PC-9 (cell line): ENCODE measurements at places on chromosomes 16 and 17. TPM values are rescaled to one million over a fixed set of nuclear protein-coding genes. Genes with fewer than 3 reads are reported as not detected.

OTOP2 gene
- not detected in 2 replicates for total RNA-seq

CEP295NL gene
- total RNA-seq, result 3.5 and 3.6 TPM in 2 replicates

SMIM5 gene
- 0.31 and 0.40 TPM in 2 replicates for total RNA-seq

TMEM235 gene
- total RNA-seq, result not detected in 2 replicates

STH gene
- total RNA-seq, result not detected in 2 replicates

C16orf82 gene
- not detected in 2 replicates for total RNA-seq

GRCh38 chr16:54503011-54503855, 216.6 kb upstream of the IRX3 start:
- DNase-seq, result no peak

- DNase-seq, result no peak
Measured at GRCh38 chr17:3983606-3984484, 19.6 kb upstream of the ATP2A3 start.

DNA sequence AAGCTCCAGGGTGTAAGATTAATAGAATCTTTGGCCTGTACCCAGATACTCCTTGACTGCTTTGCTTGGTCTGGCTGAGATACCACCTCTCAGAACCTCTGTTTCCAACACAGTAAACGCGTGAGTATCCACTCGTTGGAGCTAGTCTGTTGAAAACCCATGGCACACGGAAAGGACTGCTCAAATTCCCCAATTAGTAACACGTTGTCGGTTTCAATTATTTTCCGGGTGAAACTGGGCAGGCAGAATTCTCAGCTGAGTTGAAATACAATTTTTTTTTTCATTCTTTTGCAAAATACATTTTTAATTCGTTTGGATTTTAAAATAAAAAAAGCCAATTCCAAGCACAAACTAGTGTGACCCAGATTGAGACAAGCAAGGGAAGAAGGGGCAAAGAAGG, 120.5 kb downstream of the MAF start:
- DNase-seq, result no peak

DNA sequence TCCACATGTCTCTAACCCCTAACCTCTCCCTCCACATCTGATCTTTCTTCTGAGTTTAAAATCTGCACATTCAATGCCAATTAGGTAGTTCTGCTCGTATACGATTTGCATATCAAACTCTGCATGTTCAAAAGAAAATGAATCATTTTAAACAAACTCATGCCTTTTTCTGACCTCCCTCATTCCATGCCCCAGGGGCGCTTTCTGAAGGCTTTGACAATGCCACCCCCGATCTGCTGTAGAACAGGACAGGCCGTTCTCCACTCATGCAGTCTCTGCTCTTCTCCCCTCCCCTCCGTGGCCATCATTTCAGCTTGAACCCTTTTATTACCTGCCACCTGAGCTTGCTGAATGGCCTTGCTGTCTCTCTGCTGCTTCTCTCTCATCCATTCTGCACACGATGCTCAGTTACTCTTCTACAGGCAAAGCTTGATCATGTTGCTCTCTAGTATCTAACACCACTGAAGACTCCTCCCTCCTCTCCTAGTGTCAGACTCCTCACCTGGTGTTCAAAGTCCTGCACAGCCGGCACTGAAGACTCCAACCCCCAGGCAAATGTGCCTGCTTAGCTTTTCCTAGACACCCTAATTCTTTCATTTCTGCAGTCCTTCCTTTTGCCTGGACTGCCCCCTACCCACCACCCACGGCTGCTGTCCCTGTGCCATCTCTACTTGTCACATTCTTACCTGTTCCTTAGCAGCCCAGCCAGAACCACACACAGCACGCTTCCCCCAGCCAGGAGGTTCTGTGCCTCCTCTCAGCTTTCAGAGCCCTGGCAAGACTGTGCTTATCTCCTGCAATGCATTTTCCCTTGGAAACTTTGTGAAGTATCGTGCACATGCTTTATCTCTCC, 6.2 kb downstream of the TMEM238L start:
- no peak for DNase-seq

DNA sequence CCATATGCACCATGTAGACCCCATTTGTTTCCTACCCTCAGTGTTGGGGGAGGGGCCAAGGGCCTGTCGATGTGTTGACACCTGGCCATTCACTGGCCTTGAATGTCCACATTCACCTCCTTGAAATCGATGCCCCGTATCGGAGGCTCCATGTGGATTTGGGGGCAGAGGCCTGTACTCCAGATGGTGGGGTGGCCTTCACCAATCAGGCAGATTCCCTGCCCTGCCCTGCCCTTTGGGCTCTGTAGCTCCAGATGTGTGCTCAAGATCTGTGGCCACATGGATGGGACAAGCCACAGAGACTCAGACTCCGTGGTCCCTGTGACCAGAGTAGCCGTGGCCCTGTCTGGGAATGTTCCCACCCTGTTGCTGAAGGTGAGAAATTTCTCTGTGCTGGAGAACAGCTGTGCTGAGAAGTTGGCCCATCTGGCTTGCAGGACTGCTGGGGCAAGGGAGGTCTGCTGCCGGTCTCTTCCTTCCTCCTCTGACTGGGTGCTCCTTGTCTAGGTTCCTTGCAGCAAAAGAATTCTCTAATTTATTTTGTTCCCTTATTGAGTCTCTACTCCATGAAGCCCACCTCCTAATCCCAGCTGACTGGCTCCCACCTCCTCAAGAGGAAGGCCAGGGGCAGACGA, 221.3 kb downstream of the SEC14L1 start:
- no peak for DNase-seq

DNA sequence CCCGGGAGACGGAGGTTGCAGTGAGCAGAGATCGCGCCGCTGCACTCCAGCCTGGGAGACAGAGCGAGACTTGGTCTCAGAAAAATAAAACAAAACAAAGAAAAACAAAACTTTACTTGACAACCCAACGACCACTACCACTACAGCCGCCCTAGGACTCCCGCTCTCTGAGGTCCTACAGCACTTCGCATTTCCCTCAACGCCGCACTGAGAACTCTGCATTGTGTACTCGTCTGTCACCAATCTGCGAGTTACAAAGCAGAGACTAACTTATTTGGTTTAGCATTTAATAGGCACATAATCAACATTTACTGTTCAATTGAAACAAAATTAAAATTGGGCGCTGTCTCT, 479 bp upstream of the ZNF207 start:
- DNase-seq, result peak; percentile 7

DNA sequence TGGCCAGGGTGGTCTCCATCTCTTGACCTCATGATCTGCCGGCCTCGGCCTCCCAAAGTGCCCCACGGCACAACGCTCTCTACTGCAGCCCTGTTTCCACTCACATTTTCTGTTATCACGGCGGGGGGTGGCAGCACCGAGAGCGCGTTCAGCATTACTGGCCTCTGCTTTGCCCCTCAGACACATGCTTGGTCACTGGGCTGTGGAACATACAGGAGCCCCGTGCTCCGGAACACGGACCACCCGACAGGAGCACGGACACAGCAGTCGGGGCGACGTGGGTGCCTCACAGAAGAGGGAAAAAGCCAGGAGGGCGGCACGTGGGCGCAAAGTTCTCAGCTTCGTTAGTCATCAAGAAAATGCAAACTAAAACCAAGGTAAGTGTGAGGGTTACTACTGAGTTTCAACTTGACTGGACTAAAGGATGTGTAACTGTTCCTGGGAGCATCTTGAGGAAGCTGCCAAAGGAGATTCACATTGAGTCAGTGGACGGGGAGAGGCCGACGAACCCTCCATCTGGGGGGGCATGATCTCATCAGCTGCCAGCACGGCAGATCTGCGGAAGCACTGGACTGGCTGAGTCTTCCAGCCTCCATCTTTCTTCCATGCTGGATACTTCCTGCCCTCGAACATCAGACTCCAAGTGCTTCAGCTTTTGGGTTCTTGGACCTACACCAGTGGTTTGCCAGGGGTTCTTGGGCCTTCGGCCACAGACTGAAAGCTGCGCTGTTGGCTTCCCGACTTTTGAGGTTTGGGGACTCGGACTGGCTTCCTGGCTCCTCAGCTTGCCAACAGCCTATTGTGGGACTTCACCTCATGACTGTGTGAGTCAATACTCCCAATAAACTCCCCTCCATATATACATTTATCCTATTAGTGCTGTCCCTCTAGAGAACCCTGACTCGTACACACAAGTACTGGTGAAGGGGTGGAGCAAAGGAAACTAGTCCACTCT, 106.8 kb downstream of the ZNF778 start:
- no peak for DNase-seq

DNA sequence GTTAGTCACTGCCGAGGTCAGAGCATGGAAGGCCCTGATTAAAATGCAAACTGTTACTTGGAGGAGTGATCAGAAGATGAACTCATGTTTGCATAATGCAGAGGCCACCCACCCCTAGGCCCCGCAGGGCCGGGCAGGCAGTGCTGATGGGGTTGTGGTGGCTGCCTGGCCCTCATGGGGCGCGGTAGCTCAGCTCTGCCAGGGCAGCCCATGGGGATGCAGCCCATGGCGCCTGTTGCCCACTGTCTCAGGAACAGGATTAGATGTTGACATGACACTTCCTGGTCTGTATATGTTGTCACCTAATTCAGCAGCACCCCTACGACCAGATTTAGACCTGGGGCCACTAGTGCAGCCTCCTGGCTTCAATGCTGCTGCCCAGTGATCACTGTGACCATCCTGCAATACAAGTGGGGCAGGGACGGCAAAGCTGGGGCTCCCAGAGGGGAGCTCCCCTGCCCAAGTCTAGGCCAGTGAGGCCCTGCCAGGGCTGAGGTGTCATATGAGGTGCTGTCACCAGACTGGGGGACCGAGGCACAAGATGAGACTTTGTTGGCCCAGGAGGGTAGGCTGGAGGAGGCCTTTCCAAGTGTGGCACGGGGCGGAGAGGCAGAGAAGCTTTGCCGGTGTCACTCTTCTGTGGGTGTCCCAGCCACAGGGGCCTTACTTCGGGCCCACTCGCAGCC, 49.1 kb downstream of the RAI1 start:
- DNase-seq, result no peak

DNA sequence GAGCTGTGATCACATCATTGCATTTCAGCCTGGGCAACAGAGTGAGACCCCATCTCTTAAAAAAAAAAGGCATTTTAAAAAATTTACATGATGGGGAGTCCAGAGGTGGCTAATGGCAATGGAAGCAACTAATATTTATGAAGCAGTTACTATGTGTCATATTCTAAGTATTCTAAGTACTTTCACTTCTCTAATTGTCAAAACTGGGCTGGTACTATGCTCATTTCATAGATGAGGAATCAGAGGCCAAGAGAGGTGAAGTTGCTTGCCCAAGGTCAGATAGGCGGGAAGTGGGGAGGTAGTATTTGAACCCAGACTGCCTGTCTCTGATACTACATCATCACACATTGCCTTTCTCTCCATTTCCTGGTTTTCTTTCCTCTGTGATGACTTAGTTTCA, 50.7 kb downstream of the SLC5A11 start:
- no peak for DNase-seq

DNA sequence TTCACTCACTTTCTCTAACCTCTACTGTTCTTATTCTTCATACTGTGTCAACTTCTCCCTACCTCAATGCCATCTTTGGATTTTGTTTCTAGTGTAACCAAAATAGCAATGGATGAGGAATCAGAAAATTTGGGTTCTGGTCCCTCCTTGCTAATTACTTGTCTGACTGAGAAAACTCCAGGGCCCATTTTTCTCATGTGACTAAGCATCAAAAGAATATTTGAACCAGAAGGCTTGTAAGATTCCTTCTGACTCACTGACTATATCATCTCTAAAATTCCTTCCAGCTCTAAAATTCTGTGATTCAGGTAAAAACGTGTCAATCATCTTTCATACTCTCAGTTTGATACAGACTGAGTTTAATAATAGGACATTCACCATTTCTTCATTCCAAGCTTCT, 57.9 kb downstream of the BRIP1 start:
- DNase-seq, result no peak

DNA sequence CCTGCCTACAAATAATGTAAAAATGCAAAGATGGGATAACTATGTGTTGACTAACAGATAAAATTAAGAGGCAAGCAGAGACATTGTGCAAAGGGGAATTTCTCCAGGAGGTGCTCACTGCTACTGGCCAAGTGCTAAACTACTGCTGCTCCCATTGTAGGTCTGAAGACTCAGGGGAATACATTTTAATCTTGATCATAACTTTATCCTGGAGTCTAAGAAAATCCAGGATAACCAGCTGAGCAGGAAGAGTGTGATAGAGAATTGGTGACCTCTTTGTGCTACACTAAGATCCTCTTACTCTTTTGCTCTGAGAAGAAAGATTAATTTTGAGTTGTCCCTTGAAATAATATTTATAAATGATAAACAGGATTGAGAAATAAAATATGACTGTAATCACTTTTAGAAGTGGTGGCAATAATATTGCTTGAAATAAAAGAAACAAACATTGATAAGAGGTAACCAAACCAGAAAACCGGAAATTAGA, 5.9 kb downstream of the RNF43 start:
- peak; percentile 60 for DNase-seq

DNA sequence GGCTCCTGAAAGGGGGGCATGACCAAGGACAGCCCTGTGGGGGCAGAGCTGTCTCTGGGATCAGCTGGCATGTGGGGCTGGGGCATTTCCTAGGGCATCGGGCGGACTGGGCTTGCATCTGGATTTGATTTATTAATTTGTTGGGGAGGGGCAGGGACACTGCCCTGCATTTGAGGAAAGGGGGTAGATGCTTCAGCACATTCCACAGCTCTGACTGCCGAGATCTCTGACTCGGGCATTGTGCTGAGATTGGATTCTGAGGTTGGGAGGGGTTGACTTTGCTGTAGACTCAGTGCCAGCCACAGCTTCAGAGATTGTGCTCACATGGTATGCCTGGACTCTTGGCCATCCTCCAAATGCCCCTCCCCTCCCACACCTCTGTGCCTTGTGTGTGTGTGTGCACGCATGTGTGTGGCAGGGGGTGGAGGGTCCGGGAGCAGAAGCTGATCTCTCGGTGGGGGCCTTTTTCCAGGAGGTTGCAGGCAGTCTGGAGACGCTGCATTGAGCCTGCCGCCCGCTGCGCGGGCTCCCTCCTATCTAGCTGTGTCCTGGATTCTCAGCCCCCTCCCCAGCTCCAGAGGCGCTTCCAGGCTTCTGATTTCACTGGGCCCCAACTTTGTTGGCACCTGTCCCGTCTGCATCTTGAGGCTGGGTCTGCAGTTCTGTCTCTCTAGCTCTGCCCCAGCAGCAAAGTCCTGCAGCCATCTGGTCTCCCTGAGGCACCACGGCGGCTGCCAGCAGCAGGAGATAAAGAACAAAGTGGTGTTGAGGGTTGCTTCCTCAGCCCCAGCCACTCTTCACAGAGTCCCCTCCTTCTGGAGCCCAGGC, 14.9 kb downstream of the IGFBP4 start:
- DNase-seq, result no peak

DNA sequence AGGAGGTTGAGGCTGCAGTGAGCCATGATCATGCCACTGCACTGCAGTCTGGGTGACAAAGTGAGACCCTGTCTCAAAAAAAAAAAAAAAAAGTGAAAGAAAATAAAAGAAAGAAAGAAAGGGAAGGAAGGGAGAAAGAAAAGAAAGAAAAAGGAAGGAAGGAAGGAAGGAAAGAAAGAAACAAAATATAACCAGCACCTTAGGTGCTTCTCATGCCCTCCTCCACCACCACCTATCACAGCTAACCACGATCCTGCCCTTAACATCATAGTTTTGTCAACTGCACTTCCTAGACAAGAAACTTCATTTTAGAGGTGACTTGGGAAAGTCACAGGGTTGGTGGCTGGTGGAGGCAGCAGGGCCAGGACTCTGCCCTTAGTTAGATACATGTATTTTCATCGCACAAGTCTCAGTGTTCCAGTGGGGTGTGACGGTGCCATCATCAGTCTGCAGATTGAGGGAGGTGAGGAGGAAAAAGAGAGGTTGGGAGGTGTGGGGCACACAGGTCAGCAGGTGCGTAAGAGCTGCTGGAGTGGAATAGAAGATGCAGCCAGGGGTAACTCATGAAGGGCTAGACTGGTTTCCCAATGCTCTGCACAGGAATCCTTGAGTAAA, 10.0 kb downstream of the SUPT4H1 start:
- DNase-seq, result no peak
